ENCODE measurements at places on chromosomes 13 and 19.

DNA sequence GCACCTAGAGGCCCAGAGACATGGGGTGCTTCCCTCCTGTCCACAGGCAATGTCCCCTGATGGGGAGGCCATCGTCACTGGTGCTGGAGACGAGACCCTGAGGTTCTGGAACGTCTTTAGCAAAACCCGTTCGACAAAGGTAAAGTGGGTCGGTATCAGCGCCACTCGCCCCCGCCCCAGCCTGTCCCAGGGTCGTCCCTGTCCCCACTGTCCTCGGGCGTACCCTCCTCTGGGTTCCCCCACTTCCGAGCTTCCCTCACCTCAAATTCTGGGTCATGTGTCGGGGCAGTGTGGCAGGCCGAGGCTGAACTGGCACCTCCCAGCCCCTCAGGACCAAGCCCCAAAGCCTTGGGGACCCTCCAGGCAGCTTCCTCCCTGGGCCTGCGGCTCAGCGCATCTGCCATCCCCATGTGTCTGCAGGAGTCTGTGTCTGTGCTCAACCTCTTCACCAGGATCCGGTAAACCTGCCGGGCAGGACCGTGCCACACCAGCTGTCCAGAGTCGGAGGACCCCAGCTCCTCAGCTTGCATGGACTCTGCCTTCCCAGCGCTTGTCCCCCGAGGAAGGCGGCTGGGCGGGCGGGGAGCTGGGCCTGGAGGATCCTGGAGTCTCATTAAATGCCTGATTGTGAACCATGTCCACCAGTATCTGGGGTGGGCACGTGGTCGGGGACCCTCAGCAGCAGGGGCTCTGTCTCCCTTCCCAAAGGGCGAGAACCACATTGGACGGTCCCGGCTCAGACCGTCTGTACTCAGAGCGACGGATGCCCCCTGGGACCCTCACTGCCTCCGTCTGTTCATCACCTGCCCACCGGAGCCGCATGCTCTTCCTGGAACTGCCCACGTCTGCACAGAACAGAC is 4.4 kb upstream of the TEKTIP1 start:
- no peak for DNase-seq

GRCh38 chr19:51727349-51727880 is 3.6 kb upstream of the HAS1 start:
- DNase-seq, result peak; percentile 47

DNA sequence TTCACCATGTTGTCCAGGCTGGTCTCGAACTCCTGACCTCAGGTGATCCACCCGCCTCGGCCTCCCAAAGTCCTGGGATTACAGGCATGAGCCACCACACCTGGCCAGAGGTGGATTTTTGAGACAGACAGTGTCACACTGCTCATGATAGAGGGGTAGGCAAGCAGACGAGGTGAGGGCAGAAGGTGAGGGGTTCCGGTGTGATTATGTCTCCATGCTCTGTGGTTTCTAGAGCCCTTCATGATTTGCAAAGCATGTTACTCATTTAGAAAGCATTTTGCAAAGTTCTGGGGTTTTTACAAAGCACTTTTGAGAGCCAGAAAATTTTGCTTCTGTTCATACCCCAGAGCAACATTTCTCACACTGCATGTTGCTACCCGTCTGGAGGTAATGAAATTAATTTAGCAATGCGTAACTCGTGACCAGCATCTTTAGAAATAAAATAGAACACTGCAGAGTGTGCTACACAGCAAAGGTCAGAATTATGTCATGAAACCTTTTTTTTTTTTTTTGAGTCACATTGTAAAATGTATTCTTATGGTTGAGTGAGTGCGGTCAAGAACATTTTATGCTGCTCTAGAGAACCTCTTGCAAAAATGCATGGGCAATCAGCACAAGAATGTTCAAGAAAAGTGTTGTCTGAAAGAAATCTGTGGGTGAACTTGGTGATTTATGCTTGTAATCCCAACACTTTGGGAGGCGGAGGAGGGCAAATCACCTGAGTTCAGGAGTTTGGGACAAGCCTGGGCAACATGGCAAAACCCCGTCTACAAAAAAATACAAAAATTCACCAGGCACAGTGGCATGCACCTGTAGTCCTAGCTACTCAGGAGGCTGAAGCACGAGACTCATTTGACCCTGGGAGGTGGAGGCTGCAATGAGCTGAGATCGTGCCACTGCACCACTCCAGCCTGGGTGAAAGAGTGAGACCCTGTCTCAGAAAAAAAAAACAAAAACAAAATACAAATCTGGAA is 58.0 kb downstream of the MAP4K1 start:
- no peak for DNase-seq

GRCh38 chr13:58921129-58921528 is 1242.6 kb downstream of the DIAPH3 start:
- DNase-seq, result no peak

DNA sequence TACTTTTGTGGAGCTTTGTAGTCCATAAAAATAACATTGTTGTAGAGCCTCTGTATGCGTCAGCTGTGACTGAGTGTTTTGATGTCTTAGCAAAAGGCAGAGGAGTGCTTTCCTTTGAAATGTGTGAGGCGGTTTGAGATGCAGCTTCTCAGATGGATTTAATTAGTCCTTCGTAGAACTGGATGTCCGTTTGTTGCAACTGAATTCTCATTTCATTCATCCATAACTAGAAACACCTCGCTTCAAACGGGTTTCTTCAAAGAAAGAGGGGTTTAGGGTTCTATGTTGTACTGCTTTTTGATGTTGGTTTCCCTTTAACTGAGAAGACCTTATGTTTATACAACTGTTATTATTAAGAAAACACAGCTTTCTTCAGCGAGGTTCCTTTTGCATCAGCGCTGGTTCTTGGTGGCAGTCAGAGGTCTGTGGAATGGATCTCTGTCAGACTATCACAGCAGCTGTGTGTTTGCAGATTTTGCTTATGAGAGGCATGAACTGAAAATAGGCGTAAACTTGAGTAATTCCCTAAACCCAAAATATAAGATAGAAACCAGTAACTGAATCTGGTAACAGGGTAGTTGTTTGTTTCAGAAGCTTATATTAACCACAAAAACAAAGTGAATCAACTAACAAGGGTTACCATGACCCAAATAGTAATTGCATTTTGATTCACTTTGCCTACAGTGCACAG is 194.4 kb downstream of the GGACT start:
- DNase-seq, result no peak

- no peak for DNase-seq
Measured at GRCh38 chr13:20303636-20304035, 71.5 kb upstream of the GJB6 start.

GRCh38 chr19:42278452-42279154 is 9.6 kb downstream of the CIC start:
- peak; percentile 75 for DNase-seq

Measured in coronary artery (tissue), 2 donors.